ENCODE measurements at places on chromosomes 16 and 17.
A peak's percentile ranks its signal among the peaks of the same experiment; 100 is the strongest.

GRCh38 chr17:42548993-42549755 is 3.5 kb upstream of the HSD17B1 start:
- no peak for DNase-seq

GRCh38 chr17:42338427-42338985 is 49.7 kb downstream of the STAT3 start:
- no peak for DNase-seq

- DNase-seq, result peak; percentile 46
These were observed 6.1 kb upstream of the STAC2 start for GRCh38 chr17:39231591-39232551.

- DNase-seq, result no peak
These were observed 23.0 kb downstream of the WNT3 start for GRCh38 chr17:46795379-46795952.

- no peak for DNase-seq
These were observed 69.9 kb downstream of the IRX5 start for GRCh38 chr16:55000595-55000994.

GRCh38 chr17:76700617-76701470 is 9.9 kb downstream of the MXRA7 start:
- DNase-seq, result no peak

GRCh38 chr16:27819881-27820610 is 243.5 kb downstream of the GSG1L start:
- DNase-seq, result no peak

- DNase-seq, result no peak
These were observed 31.4 kb downstream of the MYO15A start for GRCh38 chr17:18139949-18140348.

GRCh38 chr16:8727857-8728618 is 53.6 kb downstream of the ABAT start:
- no peak for DNase-seq

GRCh38 chr16:88673716-88674379 is 11.0 kb upstream of the MVD start:
- DNase-seq, result no peak

DNA sequence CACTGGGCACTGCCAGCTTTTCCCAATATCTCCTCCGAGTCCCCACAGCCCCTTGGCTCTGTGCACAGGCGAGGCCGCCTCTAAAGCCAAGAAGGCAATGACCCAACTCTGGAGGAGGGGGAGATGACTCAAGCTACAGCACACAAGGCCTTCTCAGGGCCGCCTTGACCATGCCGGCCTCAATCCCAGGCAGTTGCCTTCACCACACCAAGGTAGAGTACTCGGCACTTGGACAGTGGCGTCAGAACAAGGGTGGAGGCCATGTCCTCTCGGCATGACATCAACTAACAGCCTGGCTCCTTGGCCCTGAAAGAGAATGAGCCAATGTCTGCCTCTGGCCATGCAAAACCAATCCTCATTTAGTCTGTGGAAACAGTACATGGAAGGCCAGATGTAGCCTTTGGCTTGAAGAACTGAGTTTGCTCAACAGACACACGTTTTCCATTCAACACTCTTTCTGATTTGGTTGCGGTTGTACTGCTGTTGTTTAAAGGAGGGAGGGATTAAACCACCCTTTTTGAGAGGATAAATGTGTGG is 139.6 kb downstream of the XYLT1 start:
- DNase-seq, result no peak

- DNase-seq, result peak; percentile 47
These were observed 1931.9 kb downstream of the TP53TG3F start for GRCh38 chr16:35391328-35391727.

DNA sequence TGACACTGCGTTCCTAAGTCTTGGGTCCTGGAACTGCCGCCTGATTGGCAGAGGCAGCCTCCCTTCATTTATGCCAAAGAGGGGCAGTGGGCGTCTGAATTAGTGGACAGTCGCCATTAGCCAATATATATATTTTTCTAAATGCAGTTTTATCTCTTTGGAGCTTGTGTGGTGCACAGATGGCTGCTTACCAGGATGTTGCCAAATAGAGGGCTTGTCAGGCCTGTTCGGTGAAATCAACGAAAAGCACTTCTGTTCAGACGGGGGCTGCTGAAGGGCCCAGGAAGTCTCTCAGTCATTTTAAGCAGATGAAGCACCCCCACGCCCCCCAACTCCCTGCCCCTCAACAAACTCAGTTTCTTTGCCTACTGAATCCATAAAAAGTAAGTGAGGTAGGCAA is 66.0 kb downstream of the RAP1GAP2 start:
- DNase-seq, result no peak

GRCh38 chr17:14135906-14136590 is 66.7 kb downstream of the COX10 start:
- no peak for DNase-seq

DNA sequence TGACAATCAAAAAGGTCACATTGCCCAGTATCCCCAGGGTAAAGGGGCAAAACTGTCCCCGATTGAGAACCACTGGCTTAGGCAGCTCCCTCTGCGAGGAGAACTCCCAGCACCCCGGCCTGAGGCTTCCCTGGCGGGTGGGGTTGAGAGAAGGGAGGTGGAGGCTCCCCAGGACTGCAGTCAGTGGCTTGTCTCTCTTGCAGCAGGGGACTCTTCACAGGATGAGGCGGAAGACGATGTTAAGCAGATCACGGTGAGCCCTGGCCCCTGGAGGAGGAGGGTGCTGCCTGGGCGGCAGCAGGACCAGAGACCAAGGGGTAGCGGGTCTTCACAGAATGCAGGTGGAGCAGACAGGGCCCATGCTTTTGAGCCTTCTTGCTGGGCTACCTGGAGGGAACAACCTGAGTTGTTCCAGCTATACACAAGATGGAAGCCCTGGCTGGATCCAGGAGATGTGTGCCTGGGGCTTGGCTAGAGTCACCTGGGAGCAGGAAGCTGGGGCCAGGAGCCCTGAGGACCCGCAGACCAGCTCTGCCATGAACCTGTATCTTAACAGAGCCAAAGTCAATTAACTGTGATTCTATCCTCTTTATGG is 16.8 kb downstream of the POLR3E start:
- DNase-seq, result no peak

GRCh38 chr17:5249615-5250014 is 15.0 kb upstream of the SCIMP start:
- peak; percentile 79 for DNase-seq

DNA sequence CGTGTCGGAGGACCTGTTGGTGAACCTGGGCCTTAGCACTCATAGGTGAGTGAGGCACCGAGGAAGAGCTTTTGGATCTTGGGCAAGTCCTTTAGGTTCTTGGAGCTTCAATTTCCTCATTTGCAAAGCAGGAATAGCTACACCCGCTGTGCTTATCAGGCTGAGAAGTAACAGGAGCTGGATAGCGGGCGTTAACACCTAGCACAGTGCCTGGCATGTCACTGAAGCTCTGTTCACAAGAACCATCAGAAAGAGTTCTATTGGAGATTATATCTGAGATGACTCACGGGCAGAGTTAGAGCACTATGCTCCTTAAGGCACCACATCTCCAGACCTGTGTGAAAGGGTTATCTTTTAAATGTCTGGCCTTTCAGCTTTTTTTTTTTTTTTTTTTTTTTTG is 12.8 kb downstream of the MEOX1 start:
- no peak for DNase-seq

GRCh38 chr17:77437017-77437416 is 296.2 kb downstream of the SEC14L1 start:
- DNase-seq, result no peak

- no peak for DNase-seq
These were observed 104.7 kb downstream of the COPRS start for GRCh38 chr17:31754239-31754945.

- no peak for DNase-seq
These were observed 27.4 kb upstream of the NAGLU start for GRCh38 chr17:42508426-42509165.

DNA sequence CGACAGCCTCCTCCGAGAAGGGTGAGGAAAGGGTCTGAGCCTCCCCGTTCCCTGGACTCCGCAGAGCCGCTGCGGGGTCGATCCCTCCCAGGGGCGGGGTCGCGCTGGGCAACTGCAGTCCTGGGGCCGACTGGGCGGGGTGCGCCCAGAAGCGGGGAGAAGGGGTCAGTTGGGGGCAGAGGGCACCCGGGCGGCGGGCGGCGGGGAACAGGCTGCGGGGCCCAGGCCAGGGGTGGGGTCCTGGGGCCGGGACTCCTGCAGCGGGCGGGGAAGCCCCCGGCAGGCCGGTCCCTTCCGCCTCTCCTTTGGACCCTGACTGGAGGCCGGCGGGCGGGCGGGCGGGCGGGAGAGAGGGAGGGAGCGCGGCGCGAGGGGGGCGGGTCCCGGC is 352 bp downstream of the GGNBP2 start:
- DNase-seq, result no peak

GRCh38 chr16:48499923-48500381 is 110.0 kb downstream of the N4BP1 start:
- no peak for DNase-seq

GRCh38 chr17:73194514-73195222 is 1.8 kb downstream of the COG1 start:
- DNase-seq, result no peak

- no peak for DNase-seq
These were observed 123.9 kb downstream of the PRKCB start for GRCh38 chr16:23959752-23960072.

- DNase-seq, result no peak
These were observed 17.9 kb downstream of the FBXO39 start for GRCh38 chr17:6793748-6794493.

DNA sequence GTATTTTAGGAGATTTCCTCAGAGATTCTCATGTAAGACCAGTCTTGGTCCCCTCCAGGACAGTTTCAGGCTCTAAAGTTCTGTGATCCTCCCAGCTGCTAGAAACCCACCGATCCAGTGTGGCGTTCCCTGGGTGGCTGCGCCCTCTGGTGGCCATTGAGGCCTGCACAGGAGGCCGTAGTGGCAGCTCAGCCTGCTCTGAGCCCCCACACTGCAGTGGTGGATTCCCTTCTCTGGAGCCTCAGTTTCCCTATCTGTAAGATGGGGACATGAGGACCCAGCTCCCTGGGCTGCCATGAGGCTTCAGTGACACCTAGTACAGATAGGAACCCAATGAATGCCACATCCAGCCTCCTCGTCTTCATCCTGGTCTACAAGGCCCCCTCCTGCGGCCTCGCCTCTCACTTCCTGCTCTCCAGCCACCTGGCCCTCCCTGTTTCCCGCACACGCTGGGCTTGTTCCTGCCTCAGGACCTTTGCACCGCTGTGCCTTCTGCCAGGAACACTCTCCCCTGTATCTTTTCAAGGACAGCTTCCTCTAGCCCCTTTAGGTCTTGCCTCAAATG is 16.5 kb downstream of the CCDC102A start:
- DNase-seq, result peak; percentile 51

- DNase-seq, result no peak
These were observed 119.7 kb upstream of the CIBAR2 start for GRCh38 chr16:85231959-85232358.

DNA sequence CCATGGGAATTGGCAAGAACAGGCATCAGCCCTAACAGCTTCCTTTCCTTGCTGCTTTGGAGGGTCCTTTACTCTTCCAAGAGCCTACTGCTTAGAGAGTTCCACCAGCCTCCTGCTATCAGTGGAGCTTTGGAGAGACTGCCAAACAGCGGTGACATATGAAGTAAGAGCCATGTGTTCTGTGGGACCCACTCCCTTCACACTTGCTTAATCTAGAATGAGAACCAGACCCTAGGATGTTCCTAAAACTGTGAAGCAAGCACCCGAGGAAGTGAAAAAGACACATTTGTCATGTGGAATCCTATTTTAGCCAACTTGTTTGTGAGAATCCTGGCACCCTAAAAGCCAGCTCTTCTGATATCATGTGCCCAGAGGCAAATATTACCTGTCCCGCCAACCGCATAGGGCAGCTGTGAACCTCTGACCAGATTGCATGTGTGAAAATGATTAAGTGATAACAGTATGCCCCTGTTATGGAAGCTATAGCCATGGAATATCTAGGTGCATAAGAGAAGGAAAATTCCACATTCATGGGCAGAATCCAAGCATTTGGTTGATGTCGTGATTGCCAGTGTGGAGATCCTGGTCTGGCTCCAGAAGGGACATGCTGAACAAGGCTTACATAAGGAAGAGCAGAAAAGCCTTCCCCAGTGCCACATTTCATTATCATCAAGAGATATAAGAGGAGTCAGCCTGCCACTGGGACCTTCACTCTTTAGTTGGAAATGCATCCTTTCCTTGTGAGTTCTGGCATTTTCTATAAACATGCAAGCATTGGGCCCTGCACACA is 18.7 kb downstream of the RCVRN start:
- no peak for DNase-seq

DNA sequence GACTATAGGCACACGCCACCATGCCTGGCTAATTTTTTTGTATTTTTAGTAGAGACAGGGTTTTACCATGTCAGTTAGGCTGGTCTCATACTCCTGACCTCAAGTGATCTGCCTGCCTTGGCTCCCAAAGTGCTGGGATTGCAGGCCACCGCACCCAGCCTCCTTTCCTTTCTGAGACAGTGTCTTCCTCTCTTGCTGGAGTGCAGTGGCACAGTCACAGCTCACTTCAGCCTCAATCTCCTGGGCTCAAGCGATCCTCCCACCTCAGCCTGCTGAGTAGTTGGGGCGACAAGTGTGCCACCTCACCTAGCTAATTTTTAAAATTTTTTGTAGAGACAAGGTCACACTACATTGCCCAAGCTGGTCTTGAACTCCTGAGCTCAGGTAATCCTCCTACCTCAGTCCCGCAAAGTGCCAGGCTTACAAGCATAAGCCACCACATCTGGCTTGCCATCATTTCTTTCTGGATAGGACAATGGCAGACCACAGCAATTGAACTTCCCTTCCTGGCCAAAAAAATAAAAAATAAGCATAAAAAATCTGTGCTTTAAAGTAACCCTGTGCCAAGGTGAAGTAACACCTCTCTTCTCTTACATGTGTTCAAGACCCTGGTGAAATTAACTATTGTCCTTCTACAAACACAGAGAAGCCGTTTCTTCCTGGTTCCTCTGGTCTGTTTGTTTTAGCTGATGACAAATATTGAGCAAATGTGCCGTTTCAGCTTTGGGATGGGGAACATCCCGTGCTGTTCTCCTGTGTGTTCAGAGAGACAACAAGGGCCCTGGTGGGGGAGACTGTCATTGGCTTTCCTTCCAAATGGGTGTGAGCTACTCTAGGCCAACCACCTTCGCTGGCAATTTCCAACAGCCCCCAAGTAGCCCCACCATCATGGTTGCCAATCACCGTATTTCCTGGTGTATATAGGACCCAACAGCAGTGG is 60.2 kb downstream of the EMP2 start:
- DNase-seq, result no peak

GRCh38 chr16:82899731-82900450 is 273.1 kb downstream of the CDH13 start:
- DNase-seq, result no peak

- DNase-seq, result no peak
These were observed 3.3 kb downstream of the HOXB1 start for GRCh38 chr17:48527547-48527932.

GRCh38 chr17:50063561-50064252 is 7.8 kb downstream of the ITGA3 start:
- DNase-seq, result no peak

- DNase-seq, result no peak
These were observed 6.7 kb downstream of the CBX8 start for GRCh38 chr17:79789943-79790804.

- DNase-seq, result no peak
These were observed 258.1 kb upstream of the SALL1 start for GRCh38 chr16:51409001-51409675.

All from MM.1S (cell line).